ENCODE measurements at places on chromosomes 5 and 9.
A peak's percentile ranks its signal among the peaks of the same experiment; 100 is the strongest.

DNA sequence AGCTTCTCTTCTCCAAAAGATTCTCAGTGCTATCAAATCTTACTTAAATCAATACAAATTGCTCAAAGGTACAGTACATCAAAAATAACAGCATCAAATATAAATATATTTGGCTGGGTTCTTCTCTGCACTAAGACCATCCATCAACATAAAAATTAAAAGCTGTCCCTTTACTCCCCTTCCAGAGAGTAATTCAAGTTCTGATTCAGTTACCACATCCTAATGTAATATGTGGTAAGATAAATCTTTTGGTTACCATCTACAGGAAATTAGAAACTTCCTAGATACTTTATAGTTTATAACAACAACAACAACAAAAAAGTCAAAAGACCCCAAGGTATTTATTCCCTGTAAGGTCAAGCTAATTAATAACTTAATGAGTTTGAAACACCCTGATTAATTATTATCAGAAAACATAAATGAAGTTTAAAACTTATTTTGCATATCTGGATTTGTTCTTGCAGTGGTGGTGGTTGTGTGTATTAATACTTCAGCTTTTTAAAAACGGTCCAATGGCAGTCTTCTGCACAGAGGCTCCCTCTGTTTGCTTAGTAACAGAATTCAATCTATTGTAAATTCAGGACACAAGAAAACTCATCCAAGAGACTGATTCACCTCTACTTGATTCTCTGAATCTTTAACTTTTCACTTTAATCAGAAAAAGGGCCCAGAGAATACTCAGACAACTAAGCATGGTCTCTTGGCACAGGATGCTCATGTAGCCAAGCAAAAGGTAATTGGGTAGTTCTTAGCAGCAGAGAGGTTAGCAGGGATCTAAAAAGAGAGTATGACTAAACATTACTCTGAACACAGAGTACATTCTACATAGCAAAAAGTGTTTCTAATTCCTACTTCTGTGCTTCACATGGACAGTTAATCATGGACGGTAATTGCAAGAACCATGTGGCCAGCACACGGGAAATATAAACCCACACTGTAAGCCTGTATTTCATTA lies 20.1 kb downstream of the DIAPH1 start:
- no peak for DNase-seq

DNA sequence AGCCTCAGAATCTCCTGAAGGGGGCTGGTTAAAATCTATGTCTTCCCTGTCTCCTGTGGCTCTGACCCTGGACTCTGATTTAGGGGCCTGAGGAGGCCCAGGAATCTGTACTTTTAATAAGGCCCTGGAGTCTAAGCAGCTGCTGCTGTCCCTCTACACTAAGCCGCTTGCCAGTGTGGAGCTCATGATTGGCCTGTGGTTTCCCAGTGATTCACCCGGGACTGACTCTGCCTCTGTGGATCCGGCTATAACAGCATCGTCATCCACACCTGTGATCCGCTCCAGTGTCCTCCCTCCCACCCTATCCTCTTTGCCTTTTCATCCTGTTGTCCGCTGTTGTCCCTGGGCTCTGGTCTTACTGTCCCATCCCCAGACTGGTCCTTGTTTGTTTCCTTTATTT lies 3.7 kb downstream of the SLC31A2 start:
- DNase-seq = peak; percentile 15

GRCh38 chr9:84819491-84819991 lies 150.0 kb downstream of the NTRK2 start:
- DNase-seq = peak; percentile 42

DNA sequence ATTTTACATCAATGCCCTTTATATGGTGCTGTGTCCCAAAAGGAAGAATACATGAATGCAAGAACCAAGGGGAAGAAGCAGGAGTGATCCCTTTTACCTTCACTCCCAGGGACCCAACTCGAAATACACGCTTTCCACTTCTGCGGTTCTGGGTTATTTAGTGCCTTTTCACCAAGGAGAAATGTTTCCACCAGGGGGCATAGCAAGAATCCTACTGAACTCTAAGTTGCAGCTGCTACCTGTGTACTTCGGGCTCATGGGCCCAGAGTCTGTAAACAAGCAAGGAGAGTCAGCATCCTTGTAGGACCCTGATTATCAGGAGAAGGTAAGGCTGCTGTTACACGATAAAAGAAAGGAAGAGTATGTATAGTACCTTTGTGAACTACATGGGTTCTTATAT lies 45.7 kb downstream of the DPYSL3 start:
- DNase-seq = no peak

GRCh38 chr5:149957855-149958254 lies 2.7 kb upstream of the SLC26A2 start:
- DNase-seq = no peak

GRCh38 chr5:125412561-125413495 lies 666.4 kb upstream of the ZNF608 start:
- peak; percentile 77 for DNase-seq

GRCh38 chr5:94841598-94842322 lies 223.3 kb downstream of the SLF1 start:
- DNase-seq = no peak

- DNase-seq = no peak
These were observed 145.7 kb upstream of the TRIM32 start for GRCh38 chr9:116541402-116541801.

- no peak for DNase-seq
These were observed 430.6 kb downstream of the PIK3R1 start for GRCh38 chr5:68646144-68646543.
